ENCODE measurements at places on chromosomes 12 and 14.

- DNase-seq, result no peak
These were observed 19.4 kb upstream of the MBIP start for GRCh38 chr14:36339816-36340215.

DNA sequence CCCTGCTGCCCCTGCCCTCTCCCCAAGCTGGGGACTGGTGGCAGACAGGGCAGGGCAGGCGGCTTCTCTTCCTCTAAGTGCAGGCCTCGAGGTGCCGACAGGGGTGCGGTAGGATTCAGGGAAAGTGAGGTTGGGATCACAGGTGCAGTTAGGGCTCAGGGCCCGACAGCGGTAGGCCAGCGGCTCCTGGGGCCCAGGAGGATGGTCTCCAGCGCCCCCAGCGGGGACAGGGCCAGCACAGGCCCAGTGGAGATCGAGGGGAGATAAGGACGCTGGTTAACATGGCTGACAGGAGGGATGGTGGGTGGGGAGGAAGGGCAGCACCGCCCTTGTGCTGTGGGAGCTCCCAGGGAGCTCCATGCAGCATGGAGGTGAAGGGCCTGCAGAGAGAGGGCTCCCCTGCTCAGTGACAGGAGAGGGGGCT is 935 bp upstream of the CRIP1 start:
- DNase-seq, result peak; percentile 44

DNA sequence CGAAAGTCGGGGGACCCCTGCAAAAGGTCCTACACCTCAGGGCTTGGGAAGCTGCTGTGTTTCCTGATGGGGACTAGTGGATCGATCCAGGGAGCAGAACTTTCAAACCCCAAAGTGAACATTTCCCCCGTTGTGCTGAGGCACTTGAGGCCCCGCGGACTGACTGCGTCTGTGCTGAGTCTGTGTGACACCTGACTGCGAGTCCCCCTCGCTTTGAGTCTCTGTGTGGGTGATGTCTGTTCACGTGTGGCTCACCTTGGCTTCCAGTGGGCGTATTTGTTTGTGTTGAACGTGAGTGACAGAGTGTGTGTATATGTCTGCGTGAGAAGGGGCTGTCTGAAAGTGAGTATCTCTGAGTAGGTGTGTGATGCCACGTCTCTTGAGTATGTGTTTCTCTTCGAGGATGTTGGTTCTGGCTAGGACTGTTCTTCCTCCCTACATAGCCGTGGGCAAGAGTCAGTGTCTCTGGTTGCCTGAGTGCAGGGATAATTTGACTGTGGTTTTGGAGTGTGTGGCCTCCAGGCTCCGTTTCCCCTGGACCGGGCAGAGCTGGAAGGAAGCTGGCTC is 1.3 kb downstream of the TEAD4 start:
- DNase-seq, result peak; percentile 8

GRCh38 chr12:76428117-76428516 is 79.9 kb upstream of the BBS10 start:
- DNase-seq, result no peak

GRCh38 chr14:105448706-105449111 is 25.9 kb upstream of the CRIP2 start:
- peak; percentile 54 for DNase-seq

GRCh38 chr12:65300679-65301349 is 22.3 kb downstream of the MSRB3 start:
- no peak for DNase-seq

DNA sequence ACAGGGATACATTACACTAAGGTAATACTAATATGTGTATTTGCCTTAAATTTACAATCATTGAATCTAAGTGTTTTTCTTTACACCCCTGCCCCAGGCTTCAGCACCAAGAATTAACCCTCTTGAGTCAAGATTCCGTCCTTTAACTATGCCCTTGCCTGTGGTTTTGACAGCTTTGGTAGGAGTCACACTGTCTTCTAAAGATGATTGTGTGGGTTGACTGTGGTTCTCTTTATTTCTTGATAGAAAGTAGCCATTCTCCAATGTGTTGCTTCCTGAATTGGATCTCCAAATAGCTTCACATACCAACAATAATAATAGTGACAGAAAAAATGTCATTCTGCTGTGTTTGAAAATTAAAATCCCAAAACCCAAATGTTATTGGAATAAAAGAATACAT is 3.6 kb downstream of the CLEC7A start:
- no peak for DNase-seq

DNA sequence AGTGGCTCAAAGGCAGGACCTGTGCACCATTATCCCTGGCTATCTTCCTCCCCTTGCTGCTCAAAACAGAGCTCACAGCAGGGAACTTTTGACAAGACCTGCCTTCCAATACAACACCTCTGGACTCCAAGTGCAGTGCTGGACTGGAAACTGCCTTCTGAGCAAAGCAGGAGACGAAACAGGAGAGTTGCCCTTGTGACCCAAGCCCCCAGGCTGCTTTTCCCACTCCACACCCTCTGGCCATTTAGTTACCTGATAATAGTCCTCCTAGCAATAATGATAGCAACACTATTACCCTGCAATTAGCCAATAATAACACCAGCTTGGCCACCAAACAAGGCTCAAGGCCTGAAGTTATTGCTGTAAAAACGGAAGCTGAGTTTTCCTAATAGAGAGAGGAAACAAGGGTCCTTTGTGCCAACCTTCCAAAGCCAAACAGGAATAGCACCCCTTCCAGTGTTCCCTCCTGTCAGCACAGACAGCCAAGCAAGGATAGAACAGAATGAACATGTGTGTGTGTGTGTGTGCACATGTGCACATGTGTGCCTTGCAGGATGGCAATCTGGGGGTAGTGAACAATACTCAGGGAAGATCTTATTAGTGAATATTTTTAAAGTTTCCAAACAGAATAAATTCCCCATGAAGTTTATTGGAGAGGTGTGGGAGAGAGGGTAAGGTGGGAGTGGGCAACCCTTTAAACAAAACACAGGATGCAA is 9.2 kb upstream of the KRT73 start:
- no peak for DNase-seq

GRCh38 chr14:103716091-103716801 is 636 bp downstream of the ZFYVE21 start:
- no peak for DNase-seq

DNA sequence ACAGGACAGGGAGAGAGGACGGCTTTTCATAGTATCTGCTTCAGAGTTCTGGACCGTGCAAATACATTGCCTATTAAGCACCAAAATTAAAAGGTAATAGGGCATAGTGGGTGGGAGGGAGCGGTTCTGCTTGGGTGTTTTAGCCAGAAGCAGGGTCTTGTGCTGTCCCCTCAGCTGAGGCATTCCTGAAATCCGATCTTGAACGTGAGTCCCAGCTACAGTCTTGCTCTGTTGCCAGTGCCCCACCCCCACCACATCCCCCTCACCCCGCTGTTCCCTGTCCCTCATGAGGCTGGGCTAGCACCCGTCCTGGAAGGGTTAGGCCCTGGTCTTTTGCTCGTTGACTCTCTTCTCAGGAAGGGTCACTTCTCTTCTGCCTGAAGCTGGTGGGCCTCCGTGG is 48.6 kb downstream of the AACS start:
- DNase-seq, result no peak

DNA sequence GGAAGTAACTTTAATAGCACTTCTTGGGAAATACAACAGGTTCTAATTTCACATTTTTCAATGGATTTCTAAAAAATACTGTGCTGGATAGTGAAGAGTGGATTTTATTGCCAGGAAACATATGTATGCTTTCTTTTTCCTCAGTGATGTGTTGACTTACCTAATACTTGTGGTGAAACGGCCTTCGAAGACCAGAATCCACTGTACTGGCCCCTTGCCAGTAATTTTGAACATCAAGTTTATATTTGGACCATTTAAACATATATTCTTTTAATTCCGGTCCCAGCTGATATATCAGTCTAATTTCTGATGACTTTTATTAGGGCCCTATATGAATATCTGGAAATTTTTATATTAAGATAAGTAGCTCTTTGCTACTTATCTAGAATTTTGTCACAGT is 1.8 kb downstream of the MSRB3 start:
- DNase-seq, result no peak
